ENCODE measurements at places on chromosomes 16 and 17. TPM values are rescaled to one million over a fixed set of nuclear protein-coding genes. Genes with fewer than 3 reads are reported as not detected.

RBFOX1 gene
- total RNA-seq: not detected

LITAFD gene
- total RNA-seq: not detected

PDE6G gene
- total RNA-seq: 2.5 TPM

- no peak overlapping the region for H3K4me3 ChIP-seq
- DNase-seq: no peak
- peaks cover 5% of the 10 kb centered on the region for H3K4me1 ChIP-seq
- H3K36me3 ChIP-seq: peaks cover 25% of the 10 kb centered on the region
- H3K27ac ChIP-seq: no peak overlapping the region
Observed at GRCh38 chr16:23085949-23086348, 63.3 kb downstream of the USP31 start.

- peaks cover 69% of the 10 kb centered on the region for H3K27me3 ChIP-seq
- H3K36me3 ChIP-seq: no peaks in the 10 kb centered on the region
- no peak overlapping the region for H3K27ac ChIP-seq
- H3K4me3 ChIP-seq: no peak overlapping the region
Observed at GRCh38 chr16:86496929-86497461, 13.3 kb upstream of the FOXF1 start.

- no peaks in the 10 kb centered on the region for H3K27me3 ChIP-seq
- H3K27ac ChIP-seq: peak within 1 kb of the TSS; percentile 100
- peaks cover 48% of the 10 kb centered on the region for H3K4me1 ChIP-seq
Observed at GRCh38 chr16:81006813-81007695, at the start of the genes CENPN and CMC2. CENPN (plus strand) TSS chr16:81007214; CDS start chr16:81011940, 4,726 bp downstream. CMC2 (minus strand) TSS chr16:81006885; CDS start chr16:80997394, 9,491 bp downstream.

DNA sequence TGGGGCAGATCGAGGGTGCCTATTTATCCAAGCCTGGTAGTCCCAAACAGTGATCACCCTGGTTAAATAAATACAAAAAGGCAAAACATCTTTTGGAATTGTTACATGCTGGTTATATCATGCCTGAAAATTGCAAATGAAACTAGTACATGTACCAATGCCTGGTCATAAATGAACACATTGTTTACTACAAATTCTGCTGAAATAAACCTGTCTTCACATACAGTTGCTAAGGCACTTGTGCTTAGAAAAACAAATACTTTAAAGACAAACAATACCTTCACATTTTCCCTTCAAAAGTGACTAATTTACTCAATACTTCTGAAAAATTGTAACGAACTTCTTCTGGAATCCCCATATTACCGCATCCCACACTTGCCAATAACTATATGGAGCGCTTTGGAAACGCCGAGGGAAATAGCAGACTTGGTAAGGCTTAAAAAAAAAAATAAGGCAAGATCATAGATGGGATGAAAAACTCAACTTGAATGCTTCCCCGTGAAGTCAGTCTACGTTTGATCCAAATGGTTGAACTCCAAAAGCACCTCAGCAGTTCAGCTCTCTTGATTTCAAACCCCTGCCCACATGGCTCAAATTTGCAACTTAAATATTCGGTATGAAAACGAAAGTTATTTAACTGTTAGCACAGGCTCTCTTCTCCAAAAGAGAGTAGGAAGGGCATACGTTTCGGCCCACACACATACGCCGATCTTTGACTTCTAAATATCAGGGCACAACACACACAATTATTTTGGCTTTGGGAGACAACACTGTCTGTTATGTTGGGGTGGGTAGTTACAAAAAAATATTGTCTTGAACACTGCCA, 264.5 kb downstream of the NTN1 start:
- H3K4me3 ChIP-seq: no peak overlapping the region
- H3K27ac ChIP-seq: no peak overlapping the region
- no peak for DNase-seq
- H3K27me3 ChIP-seq: no peaks in the 10 kb centered on the region
- peaks cover 8% of the 10 kb centered on the region for H3K36me3 ChIP-seq

GRCh38 chr17:75390982-75391381, 14.5 kb downstream of the GRB2 start:
- no peak overlapping the region for H3K27ac ChIP-seq
- peaks cover 47% of the 10 kb centered on the region for H3K36me3 ChIP-seq
- no peaks in the 10 kb centered on the region for H3K27me3 ChIP-seq
- H3K4me1 ChIP-seq: peaks cover 68% of the 10 kb centered on the region

DNA sequence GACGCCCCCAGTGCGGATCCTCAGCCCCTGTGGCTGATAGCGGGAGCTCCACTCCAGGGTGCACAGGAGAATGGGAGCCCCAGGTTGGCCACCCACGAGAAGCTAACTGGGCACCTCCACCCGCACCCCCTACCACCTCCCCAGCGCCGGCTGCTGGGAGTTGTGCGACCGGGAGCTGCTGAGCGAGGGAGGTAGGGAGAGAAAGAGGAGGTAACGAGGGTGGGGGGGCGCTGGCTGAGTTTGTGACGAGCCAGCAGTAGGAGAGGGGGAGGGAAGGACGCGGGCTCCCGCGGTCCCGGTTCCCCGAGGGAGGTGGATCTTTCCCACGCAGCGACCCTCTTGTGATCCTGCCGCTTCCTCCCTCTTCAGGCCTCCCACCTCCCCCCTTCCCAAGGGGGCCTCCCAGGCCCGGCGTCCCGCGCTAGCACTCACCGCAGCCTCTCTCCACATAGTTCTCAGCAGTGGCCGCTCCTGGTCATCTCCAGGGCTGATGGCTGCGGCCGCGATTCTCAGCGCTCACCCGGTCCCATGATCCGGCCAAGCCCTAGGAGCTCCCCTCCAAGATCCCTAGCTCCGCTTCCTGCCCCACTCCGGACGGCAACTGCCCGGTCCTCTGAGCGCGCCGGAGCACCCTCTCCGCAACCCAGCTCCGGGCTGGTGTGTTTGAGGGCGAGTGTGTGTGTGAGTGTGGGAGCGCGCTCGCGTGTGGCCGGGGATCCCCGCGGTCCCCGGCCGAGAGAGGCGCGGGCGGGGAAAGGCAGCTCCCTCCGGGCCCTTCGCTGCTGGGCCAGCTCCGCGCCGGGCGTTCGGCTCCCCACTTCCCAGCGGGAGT, at the start of gene GRIN2A:
GRIN2A (minus strand) TSS at position 207 of the 832 bp plus-strand sequence. CDS start 2,017 bp downstream, outside the sequence.
- no peaks in the 10 kb centered on the region for H3K36me3 ChIP-seq
- no peak within 1 kb of the TSS for H3K27ac ChIP-seq
- H3K27me3 ChIP-seq: peaks cover 51% of the 10 kb centered on the region
- H3K4me1 ChIP-seq: peaks cover 11% of the 10 kb centered on the region
- DNase-seq: peak; percentile 12
- H3K4me3 ChIP-seq: no peak within 1 kb of the TSS

GRCh38 chr17:9432934-9433421, 142.6 kb downstream of the STX8 start:
- H3K27me3 ChIP-seq: no peaks in the 10 kb centered on the region
- peaks cover 13% of the 10 kb centered on the region for H3K4me1 ChIP-seq
- peaks cover 2% of the 10 kb centered on the region for H3K36me3 ChIP-seq
- H3K4me3 ChIP-seq: no peak overlapping the region
- no peak overlapping the region for H3K27ac ChIP-seq

DNA sequence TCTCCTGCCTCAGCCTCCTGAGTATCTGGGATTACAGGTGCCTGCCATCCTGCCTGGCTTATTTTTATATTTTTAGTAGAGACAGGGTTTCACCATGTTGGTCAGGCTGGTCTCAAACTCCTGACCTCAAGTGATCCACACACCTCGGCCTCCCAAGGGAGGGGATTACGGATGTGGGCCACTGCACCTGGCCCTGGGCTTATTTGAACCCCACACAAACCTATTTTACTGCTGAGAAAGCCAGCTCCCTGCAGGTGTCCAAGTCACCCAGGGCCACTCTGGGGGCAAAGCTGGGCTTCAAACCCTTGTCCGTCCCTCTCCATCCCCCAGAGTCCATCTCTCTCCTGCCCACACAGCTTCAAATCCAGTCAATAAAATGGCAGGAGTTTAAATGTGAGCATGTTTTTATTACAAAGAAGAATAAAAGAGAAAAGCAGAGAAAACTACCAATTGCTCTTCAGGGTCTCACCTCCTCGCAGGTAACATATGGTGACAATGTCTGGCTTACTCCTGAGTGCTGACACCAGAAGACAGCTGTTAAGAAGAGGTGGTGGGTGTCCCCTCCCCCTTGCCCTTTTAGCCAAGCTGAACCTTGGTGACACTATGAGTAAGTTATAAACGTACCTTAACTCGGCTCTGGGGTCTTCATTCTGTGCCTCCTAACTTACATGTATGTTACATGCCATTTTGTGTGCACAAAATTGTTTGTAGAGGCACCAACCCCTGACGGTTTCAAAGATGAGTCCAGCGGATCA, 45.4 kb downstream of the LAT start:
- no peaks in the 10 kb centered on the region for H3K27me3 ChIP-seq
- no peaks in the 10 kb centered on the region for H3K36me3 ChIP-seq
- peak; percentile 10 for DNase-seq
- no peak overlapping the region for H3K4me3 ChIP-seq
- H3K27ac ChIP-seq: peak overlapping the region; percentile 75

GRCh38 chr17:83136931-83137330, 57.5 kb downstream of the METRNL start:
- no peak overlapping the region for H3K4me3 ChIP-seq
- H3K4me1 ChIP-seq: no peaks in the 10 kb centered on the region
- peaks cover 5% of the 10 kb centered on the region for H3K27me3 ChIP-seq
- H3K27ac ChIP-seq: no peak overlapping the region

GRCh38 chr17:75922173-75922961, 17.7 kb upstream of the MRPL38 start:
- no peak overlapping the region for H3K27ac ChIP-seq
- peaks cover 10% of the 10 kb centered on the region for H3K36me3 ChIP-seq

GRCh38 chr17:63817736-63818385, 9.4 kb upstream of the PSMC5 start:
- no peak for DNase-seq
- no peak overlapping the region for H3K4me3 ChIP-seq
- no peak overlapping the region for H3K27ac ChIP-seq
- H3K36me3 ChIP-seq: peaks cover 72% of the 10 kb centered on the region

DNA sequence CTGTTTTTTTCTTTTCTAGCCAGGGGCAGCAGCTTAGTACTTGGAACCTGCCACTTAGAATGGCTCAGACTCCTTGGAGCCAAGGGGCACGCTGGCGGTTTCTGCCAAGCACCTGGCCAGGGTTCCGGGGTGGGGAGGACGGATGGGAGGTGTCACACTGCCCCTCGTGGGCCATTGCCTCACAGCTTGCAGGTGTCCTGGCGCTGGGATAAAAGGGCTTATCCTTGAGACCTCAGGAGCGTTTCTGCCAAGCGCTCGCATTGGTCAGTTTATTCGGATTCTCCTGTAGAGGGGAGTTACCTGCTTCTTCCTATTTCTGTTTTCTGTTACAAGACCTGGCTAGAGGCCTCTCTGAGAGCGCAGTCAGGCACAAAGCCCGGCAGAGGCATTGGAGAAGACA, 234.6 kb downstream of the MSI2 start:
- H3K27me3 ChIP-seq: no peaks in the 10 kb centered on the region
- H3K36me3 ChIP-seq: peaks cover 2% of the 10 kb centered on the region
- H3K27ac ChIP-seq: no peak overlapping the region
- peaks cover 22% of the 10 kb centered on the region for H3K4me1 ChIP-seq
